Left colon (tissue), 2 donors: ENCODE measurements at places on chromosomes 7 and 10. TPM values are rescaled to one million over a fixed set of nuclear protein-coding genes. Genes with fewer than 3 reads are reported as not detected.

The PKD2L1 gene
- 0.20 TPM for total RNA-seq

The TMEM140 gene
- 7.4 TPM for total RNA-seq

The AGMO gene
- 0.37 TPM for total RNA-seq

The H2BK1 gene
- not detected for total RNA-seq

The AMPH gene
- 1.1 TPM for total RNA-seq

The ANKRD2 gene
- not detected for total RNA-seq

The FAM25G gene
- 2.7 TPM for total RNA-seq

The PFKP gene
- 104 TPM for total RNA-seq

The HACD1 gene
- 6.1 TPM for total RNA-seq

The CH25H gene
- total RNA-seq: 0.46 TPM

The SLC18A3 gene
- 0.14 TPM for total RNA-seq

The ASIC3 gene
- 1.4 TPM for total RNA-seq

The SFTPA2 gene
- total RNA-seq: 3.5 TPM
